ENCODE measurements at places on chromosomes 4 and X. TPM values are rescaled to one million over a fixed set of nuclear protein-coding genes. Genes with fewer than 3 reads are reported as not detected.

The STPG2 gene
- total RNA-seq, result not detected

The RAB39B gene
- 11.1 TPM for total RNA-seq

The RGN gene
- total RNA-seq, result 6.7 TPM

The ZDHHC15 gene
- 4.3 TPM for total RNA-seq

The SERPINA7 gene
- not detected for total RNA-seq

- H3K4me3 ChIP-seq, result peak overlapping the region; percentile 10
- H3K27me3 ChIP-seq, result peaks cover 39% of the 10 kb centered on the region
- peak; percentile 82 for DNase-seq
- no peak overlapping the region for H3K27ac ChIP-seq
- peaks cover 15% of the 10 kb centered on the region for H3K4me1 ChIP-seq
Observed at GRCh38 chrX:137431693-137432488, 134.0 kb upstream of the ZIC3 start.

DNA sequence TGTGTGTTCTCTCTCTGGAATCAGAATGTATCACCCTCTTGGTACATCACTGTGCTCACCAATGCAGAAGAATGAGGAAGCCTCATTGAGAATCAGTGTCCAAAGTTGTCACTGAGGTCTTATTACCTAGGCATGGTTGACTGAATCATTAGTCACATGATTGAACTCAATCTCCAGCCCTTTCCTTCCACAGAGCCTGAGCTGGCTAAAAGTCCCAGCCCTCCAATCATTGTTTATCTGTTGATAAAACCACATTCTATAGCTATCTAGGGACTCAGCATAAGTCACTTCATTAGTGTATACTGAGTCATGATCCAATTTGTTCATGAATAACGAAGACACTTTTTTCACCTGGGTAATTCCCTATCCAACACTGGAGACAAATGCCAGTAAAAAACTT is 396.8 kb downstream of the TRAM1L1 start:
- H3K4me3 ChIP-seq, result no peak overlapping the region
- no peaks in the 10 kb centered on the region for H3K4me1 ChIP-seq
- H3K36me3 ChIP-seq, result no peaks in the 10 kb centered on the region
- DNase-seq, result no peak

DNA sequence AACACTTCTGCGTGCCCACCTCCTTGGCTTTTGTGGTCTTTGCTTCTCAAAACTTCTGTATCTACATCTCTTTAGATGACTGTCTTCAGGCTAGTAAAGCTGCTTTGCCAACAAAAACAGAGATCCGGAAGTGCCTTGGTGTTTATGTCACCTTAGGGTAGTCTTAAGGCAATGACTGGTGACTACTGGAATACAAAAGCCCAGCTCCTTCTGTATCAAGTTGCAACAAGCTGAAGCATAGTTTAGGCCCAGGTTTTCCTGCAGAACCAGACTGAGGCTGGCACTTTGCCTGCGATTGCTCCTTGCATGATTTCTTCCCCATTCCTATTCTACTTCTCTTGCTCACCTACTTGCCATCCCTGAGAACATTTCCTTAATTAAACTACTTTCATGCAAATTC is 333.8 kb downstream of the DMD start:
- H3K4me3 ChIP-seq, result no peak overlapping the region
- no peaks in the 10 kb centered on the region for H3K27me3 ChIP-seq
- H3K27ac ChIP-seq, result no peak overlapping the region

GRCh38 chrX:109585488-109585887 is 39.5 kb downstream of the KCNE5 start:
- no peak for DNase-seq
- no peaks in the 10 kb centered on the region for H3K27me3 ChIP-seq
- H3K4me1 ChIP-seq, result 0 out of 2 replicates have a peak, but pooled peaks cover 4% of the 10 kb centered on the region

DNA sequence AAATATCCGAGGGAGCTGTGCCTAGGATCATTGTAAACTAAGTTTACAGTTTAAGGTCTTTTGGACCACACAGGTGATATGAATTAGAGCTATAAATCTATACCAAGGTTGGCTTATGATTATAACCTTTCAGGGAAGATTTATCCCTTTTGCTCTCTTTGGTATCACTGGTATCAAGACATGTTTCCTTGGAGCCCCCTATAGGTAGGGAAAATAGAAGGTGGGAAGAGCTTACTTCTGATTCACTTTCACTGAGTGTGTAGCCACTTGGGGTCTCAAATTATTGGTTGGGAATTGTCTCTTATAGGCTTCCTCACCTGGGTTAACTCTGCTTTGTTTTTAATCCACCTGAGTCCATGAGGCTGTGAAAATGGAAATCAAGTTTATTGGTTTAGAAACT is 262.1 kb upstream of the NR3C2 start:
- 0 out of 2 replicates have a peak, but pooled peaks cover 4% of the 10 kb centered on the region for H3K36me3 ChIP-seq
- no peak overlapping the region for H3K27ac ChIP-seq
- H3K4me3 ChIP-seq, result no peak overlapping the region
- DNase-seq, result peak; percentile 47
- no peaks in the 10 kb centered on the region for H3K4me1 ChIP-seq

GRCh38 chrX:142804085-142804484 is 221.6 kb upstream of the SPANXN4 start:
- no peaks in the 10 kb centered on the region for H3K36me3 ChIP-seq
- H3K27me3 ChIP-seq, result no peaks in the 10 kb centered on the region
- DNase-seq, result peak; percentile 47
- no peak overlapping the region for H3K27ac ChIP-seq

- H3K36me3 ChIP-seq, result no peaks in the 10 kb centered on the region
- no peak overlapping the region for H3K27ac ChIP-seq
- no peak overlapping the region for H3K4me3 ChIP-seq
- H3K4me1 ChIP-seq, result peaks cover 75% of the 10 kb centered on the region
Observed at GRCh38 chr4:76702440-76703122, 195.4 kb downstream of the SOWAHB start.

DNA sequence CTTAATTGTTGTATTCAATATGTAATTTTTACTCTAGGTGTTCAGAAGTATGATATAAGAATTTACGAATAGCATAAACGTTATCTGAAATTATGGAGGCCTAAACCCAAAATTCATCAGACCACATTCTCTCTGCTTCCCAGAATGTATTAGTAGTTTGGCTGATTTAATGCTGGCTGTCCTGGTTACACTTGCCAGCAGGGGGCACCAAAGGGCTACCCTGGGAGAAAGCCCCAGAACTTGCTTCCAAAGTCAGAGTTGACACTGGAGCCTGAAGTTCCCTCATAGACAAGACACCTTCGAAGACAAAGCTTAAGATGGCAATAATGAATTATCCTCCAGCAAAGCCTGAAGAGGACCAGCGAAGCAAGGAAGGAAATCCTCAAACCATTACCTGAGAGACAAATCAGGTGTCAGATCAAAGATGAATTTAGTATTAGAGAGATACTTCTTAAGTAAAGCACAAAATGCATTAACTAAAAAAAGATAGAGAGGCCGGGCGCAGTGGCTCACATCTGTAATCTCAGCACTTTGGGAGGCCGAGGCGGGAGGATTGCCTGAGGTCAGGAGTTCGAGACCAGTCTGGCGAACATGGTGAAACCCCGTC is 11.3 kb upstream of the ANOS1 start:
- H3K27me3 ChIP-seq, result no peaks in the 10 kb centered on the region
- no peaks in the 10 kb centered on the region for H3K36me3 ChIP-seq
- H3K4me1 ChIP-seq, result no peaks in the 10 kb centered on the region
- no peak overlapping the region for H3K27ac ChIP-seq
- DNase-seq, result peak; percentile 69

DNA sequence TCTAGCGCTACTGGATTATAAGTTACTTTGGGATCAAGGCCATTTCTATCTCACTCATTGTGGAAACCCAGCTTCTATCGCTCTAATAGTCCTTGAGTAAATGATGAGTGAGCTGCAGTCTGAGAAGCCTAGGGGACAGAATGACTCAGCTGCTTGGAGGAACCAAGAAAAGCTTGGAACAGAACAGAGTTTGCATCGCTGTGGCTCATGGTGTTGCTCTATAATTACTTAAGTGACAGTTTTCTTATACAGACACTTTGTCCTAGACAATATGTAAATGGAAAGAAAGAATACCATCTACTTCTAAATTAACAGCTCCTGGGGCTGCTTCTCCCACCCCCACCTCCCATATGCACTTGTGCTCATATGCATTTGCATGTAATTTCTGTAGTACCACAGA is 156.9 kb downstream of the SLIT2 start:
- H3K27ac ChIP-seq, result no peak overlapping the region
- DNase-seq, result no peak
- no peaks in the 10 kb centered on the region for H3K36me3 ChIP-seq

GRCh38 chrX:63354484-63354883 is 3.4 kb upstream of the SPIN4 start:
- no peak overlapping the region for H3K4me3 ChIP-seq
- no peak overlapping the region for H3K27ac ChIP-seq
- 0 out of 2 replicates have a peak, but pooled peaks cover 4% of the 10 kb centered on the region for H3K4me1 ChIP-seq

Measured in GM23338 (cell line).